Activated T-cell treated with anti-CD3 and anti-CD28 coated beads, Interleukin-2, amount 50 U/mL, for 72 hours (primary cell): ENCODE measurements at places on chromosomes 13 and 19. TPM values are rescaled to one million over a fixed set of nuclear protein-coding genes. Genes with fewer than 3 reads are reported as not detected.

Gene MUC16
- not detected for total RNA-seq

Gene ZNF723
- not detected for total RNA-seq

Gene CYP2F1
- total RNA-seq, result not detected

Gene FGF22
- total RNA-seq, result not detected

Gene DDA1
- 40.2 TPM for total RNA-seq

Gene GET3
- 43.7 TPM for total RNA-seq

Gene NALCN
- total RNA-seq, result not detected

Gene TPTE2
- total RNA-seq, result 0.22 TPM

Gene SIGLEC7
- total RNA-seq, result not detected

Gene IRGC
- not detected for total RNA-seq

Gene TNNI3
- total RNA-seq, result 0.91 TPM

Gene GRIK5
- total RNA-seq, result 3.8 TPM

Gene MAB21L1
- not detected for total RNA-seq

Gene PAK4
- total RNA-seq, result 17.0 TPM

Gene BCKDHA
- 18.4 TPM for total RNA-seq

Gene LIN37
- 11.4 TPM for total RNA-seq
